ENCODE measurements at places on chromosomes 3 and 15.

GRCh38 chr15:24621630-24622215 lies 53.9 kb upstream of the NPAP1 start:
- no peak for DNase-seq

GRCh38 chr3:141150081-141150830 lies 81.4 kb upstream of the PXYLP1 start:
- no peak for DNase-seq

GRCh38 chr15:34514251-34514670 lies 69.2 kb downstream of the GOLGA8B start:
- no peak for DNase-seq

- DNase-seq: no peak
Measured at GRCh38 chr3:8371960-8372463, 129.6 kb upstream of the LMCD1 start.

GRCh38 chr3:159971311-159971710 lies 17.3 kb upstream of the IL12A start:
- DNase-seq: no peak

- DNase-seq: peak; percentile 83
Measured at GRCh38 chr3:111723293-111724215, 128.4 kb upstream of the ZBED2 start.

GRCh38 chr3:123076496-123077418 lies 9.9 kb downstream of the PDIA5 start:
- DNase-seq: peak; percentile 54

- DNase-seq: no peak
Measured at GRCh38 chr15:73370151-73370550, 1.4 kb upstream of the HCN4 start.

DNA sequence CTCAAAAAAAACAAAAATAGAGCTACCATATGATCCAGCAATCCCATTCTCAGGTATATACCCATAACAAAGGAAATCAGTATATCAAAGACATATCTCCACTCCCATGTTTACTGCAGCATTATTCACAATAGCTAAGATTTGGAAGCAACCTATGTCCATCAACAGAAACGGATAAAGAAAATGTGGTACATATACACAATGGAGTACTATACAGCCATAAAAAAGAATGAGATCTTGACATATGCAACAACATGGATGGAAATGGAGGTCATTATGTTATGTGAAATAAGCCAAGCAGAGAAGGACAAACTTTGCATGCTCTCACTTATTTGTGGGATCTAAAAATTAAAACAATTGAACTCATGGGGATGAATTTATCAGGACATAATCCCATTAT lies 19.6 kb downstream of the PEAK1 start:
- no peak for DNase-seq

DNA sequence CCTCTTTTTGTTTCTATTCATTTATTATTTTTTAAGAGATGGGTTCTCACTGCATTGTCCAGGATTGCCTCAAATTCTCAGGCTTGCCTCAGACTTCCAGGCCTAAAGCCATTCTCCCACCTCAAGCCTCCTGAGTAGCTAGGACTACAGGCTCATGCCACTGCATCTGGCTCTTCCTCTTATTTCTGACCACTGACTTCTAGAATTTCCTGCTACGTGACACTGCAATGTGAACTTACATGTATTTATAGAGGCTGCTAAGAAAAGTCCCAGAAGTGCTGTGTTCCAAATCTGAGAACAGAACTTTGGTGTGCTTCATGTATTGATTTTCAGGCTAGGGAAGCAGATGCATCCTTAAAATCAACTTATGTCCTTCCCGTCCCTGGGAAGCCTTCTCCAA lies 407.4 kb downstream of the RSL24D1 start:
- DNase-seq: no peak

DNA sequence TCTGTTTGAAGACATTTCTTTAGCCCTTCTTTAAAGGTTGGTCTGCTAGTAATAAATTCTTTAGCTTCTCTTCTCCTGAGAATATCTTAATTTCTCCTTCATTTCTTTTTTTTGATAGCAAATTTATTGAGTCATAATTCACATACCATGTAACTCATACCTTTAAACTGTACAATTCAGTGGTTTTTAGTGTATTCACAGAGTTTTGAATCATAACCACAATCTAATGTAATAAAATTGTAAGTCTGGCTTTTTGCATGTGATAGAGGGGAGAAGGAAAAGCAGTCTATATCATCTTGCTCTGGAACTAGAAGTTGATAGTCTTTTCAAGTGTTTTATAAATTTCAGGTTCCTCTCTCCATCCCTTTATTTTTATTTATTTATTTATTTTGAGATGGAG lies 81.3 kb downstream of the APBA2 start:
- no peak for DNase-seq

DNA sequence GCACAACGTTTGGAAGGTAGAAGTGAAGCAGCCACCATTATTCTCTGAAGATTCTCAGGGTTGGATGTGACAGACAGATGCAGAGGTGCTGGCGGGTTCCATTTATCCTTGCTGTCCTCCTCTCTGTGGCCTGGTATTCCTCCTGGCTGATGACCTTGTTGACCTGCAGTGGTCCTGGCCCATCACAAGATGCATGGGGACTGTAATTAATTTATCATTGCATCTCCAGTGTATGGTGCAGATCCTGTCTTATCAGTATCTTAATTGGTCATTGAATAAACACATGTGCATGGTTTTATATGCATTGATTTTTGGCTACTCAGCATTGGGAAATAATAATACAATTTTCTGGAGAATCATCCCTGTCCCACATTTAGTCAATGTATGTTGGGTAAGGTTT lies 259.4 kb upstream of the LRRFIP2 start:
- DNase-seq: no peak

DNA sequence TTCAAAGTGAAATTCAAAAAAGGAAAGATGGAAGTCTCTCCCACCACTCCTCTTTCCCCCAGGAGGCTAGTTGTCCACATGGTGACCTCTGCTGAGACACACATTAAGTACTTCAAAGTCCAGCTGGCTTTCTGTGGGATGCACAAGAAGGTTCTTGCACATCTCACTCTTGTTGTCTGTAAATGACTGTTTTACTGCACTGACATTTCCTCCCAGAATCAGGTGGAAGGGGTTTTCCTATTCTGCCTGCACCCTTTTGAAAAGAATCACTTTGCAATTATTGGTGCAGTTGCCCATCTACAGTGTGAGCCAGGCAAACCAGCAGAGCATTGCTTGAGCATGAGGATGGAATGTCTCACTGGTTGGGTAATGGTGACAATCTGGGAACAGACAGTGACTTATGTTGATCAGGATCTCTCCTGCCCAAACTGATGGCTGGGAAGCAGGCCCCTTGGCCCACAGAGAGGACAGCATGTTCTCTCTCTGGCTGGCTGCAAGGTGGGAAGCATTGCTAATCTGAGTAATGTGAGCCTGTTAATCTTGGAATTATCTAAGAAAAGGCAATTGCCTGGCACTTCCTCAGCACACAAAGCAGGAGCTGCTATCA lies 347.7 kb upstream of the SATB1 start:
- no peak for DNase-seq

GRCh38 chr3:42668413-42668760 lies 14.9 kb downstream of the ZBTB47 start:
- DNase-seq: no peak

DNA sequence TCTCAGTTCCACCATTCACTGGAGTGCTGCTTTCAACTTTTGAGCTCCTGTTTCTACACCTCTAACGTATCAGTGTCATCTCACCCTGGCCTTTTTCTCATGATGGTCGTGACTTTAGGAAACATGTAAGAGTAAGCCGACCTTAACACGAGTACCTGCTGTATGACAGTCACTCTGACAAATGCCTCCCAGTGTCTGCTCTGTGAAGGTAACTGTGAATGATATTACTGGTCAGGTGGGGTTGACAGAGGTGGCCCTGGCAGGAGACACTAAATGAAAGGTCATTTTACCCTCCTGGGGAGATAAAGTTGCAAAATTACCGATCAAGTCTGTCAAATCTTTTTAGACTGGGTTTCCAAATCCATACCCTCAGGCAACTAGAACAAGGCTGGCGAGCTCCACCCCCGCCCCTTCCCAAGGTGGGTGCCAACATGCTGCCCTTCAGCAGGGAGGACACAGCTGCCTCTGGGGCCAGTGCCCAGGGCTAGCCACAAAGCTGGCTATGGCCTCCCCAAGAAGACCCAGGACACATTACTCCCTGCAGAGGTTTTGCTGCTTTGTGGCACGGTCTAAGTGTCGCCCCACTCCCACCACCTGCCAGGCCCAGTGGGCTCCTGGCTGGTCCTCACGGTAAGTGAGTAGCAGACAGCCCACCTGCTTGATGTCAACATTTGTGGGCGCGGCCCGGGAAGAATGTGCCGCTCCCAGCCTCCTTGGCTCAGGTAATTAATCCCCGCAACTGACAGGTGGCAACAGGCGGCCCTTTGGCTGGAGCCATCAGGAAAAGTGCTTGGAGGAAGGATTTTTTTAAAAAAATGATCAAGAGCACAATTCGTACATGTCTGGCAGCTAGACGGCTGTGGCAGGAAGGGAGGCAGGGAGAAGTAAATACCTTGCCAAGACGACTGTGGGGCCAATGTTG lies 211.8 kb downstream of the TP63 start:
- no peak for DNase-seq

- no peak for DNase-seq
Measured at GRCh38 chr3:29410660-29411405, 130.0 kb downstream of the RBMS3 start.

DNA sequence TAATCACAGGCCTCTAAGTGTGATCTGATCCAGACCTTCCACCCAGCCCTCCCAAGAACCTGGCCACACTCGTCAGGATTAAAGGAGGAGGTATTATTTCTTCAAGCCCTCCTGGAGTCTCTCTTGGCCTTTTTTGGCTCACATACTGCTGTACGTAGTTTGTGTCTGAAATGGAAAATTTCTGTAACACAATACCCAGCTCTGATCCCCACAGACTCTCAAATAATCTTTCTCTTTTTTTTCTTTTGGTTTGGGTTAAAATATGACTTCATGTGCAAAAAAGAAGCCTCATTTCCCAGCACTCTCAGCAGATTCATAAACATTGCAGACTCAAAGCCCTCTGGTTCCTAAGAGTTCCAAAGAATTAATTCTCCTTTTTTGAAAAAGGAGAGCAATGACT lies 96.5 kb upstream of the PHLDB2 start:
- no peak for DNase-seq

- DNase-seq: no peak
Measured at GRCh38 chr15:100372739-100373119, 31.0 kb upstream of the ADAMTS17 start.

- DNase-seq: no peak
Measured at GRCh38 chr15:100880139-100880896, 687 bp downstream of the ALDH1A3 start.

DNA sequence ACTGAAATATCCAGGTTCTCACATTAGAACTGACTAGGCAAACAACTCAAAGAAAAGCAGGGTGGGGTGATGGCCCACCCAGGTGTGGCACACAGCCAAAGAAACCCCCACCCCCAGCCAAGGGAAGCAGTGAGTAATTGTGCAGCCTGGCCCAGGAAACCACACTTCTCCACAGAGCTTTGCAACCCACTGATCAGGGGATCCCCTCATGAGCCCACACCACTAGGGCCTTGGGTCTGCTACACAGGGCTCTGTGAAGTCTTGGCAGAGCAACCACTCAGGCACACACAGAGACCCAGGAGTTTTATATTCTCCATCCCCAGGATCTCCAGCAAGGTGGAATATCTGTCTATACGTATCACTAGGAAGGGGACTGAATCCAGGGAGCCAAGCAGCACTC lies 22.2 kb upstream of the TRIM42 start:
- DNase-seq: no peak

- DNase-seq: no peak
Measured at GRCh38 chr3:150739877-150740645, 22.9 kb downstream of the SIAH2 start.

DNA sequence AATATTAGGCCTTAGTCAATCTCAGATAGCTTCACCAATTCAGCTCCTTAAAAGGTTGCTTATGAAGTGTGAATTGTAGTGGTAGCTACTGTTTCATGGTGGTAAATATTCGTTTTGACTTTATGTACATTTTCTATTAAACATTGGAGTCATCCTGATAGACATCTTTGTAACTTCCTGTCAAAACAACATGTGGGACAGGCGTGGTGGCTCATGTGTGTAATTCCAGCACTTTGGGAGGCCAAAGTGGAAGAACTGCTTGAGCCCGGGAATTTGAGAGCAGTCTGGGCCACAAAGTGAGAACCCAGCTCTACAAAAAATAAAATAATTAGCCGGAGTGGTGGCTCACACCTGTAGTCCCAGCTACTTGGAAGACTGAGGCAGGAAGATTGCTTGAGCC lies 2.0 kb upstream of the TRIM59 start:
- DNase-seq: no peak

DNA sequence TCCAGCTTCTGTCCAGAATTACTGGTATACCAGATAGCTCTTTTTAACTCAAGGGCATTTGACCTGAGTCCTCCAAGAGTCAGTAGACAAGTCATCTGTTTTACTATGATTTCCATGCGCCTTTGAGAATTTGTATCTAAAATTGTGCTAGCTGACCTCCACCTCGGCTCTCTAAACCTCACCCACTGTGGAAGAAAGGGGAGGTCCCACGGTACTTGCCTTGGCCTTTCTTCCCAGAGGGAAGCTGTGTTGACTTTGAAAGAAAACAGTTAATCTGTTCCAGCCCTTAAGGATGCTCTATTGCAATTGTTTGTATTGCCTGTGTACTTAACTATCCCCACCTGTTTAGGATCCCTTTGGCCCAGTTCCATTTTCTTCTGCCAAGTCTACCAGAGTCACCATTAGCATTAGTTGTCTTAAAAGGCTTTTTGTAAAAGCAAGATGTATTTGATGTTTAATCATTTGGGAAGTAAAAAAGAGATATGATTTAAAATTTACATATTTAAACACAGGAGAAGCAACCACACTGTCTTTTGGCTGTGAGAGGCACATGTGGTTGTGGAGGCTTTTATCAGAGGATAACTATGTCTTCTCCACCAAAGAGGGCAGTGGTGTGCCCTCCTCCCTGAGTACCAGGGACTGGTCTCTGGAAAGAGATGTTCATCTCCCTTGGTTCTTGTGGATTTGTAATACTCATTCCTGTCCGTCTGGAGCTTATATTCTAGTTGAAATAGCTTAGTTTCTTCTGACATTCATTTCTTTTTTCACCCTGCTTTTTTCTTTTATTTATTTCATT lies 88.8 kb downstream of the CRTC3 start:
- DNase-seq: no peak

GRCh38 chr3:58557491-58557890 lies 19.7 kb downstream of the FAM107A start:
- DNase-seq: no peak

GRCh38 chr15:90031231-90031791 lies 30.2 kb downstream of the ZNF710 start:
- no peak for DNase-seq

Measured in DMS153 (cell line).